ENCODE measurements at places on chromosomes 5 and 9. TPM values are rescaled to one million over a fixed set of nuclear protein-coding genes. Genes with fewer than 3 reads are reported as not detected.

MED27 gene
- total RNA-seq, result 13.0 TPM

IL13 gene
- not detected for total RNA-seq

PCA3 gene
- total RNA-seq, result not detected

GLRA1 gene
- not detected for total RNA-seq

LAMC3 gene
- total RNA-seq, result 0.09 TPM

TXNDC8 gene
- total RNA-seq, result not detected

CMYA5 gene
- 7.3 TPM for total RNA-seq

EPB41L4A gene
- 23.3 TPM for total RNA-seq

MYMK gene
- not detected for total RNA-seq

INSYN2B gene
- 6.9 TPM for total RNA-seq

SLC6A3 gene
- 0.60 TPM for total RNA-seq

AJM1 gene
- total RNA-seq, result 2.5 TPM

KCTD16 gene
- total RNA-seq, result 0.16 TPM

TENT4A gene
- total RNA-seq, result 26.1 TPM

RAD50 gene
- 32.6 TPM for total RNA-seq

NRARP gene
- 5.7 TPM for total RNA-seq

FRMD3 gene
- total RNA-seq, result 15.6 TPM

TRAF1 gene
- 3.0 TPM for total RNA-seq

IFNE gene
- total RNA-seq, result not detected
